ENCODE measurements at places on chromosomes 5 and 9. TPM values are rescaled to one million over a fixed set of nuclear protein-coding genes. Genes with fewer than 3 reads are reported as not detected.

GRCh38 chr5:147743012-147743411, 39.5 kb downstream of the JAKMIP2 start:
- no peaks in the 10 kb centered on the region for H3K36me3 ChIP-seq
- no peaks in the 10 kb centered on the region for H3K27me3 ChIP-seq
- no peak overlapping the region for H3K4me3 ChIP-seq
- no peak overlapping the region for H3K27ac ChIP-seq
- H3K4me1 ChIP-seq, result no peaks in the 10 kb centered on the region
- DNase-seq, result no peak

GRCh38 chr9:109498195-109499092, at the start of gene PTPN3:
Gene PTPN3 (minus strand): TSS chr9:109498307. CDS start chr9:109463434, 34,873 bp downstream.
- no peaks in the 10 kb centered on the region for H3K36me3 ChIP-seq
- H3K27ac ChIP-seq, result no peak within 1 kb of the TSS
- DNase-seq, result peak; percentile 54
- no peaks in the 10 kb centered on the region for H3K27me3 ChIP-seq
- H3K4me3 ChIP-seq, result no peak within 1 kb of the TSS

- no peaks in the 10 kb centered on the region for H3K36me3 ChIP-seq
- H3K4me3 ChIP-seq, result no peak overlapping the region
- no peak overlapping the region for H3K27ac ChIP-seq
- no peaks in the 10 kb centered on the region for H3K4me1 ChIP-seq
- DNase-seq, result no peak
Measured at GRCh38 chr9:110332766-110333165, 4.9 kb downstream of the TXNDC8 start.

- H3K27ac ChIP-seq, result peak overlapping the region; percentile 72
- peaks cover 33% of the 10 kb centered on the region for H3K4me1 ChIP-seq
Measured at GRCh38 chr9:130870491-130871381, 25.9 kb downstream of the QRFP start.

GRCh38 chr9:14645648-14646047, 47.6 kb downstream of the ZDHHC21 start:
- H3K36me3 ChIP-seq, result no peaks in the 10 kb centered on the region
- H3K27ac ChIP-seq, result no peak overlapping the region
- no peak for DNase-seq
- H3K4me1 ChIP-seq, result no peaks in the 10 kb centered on the region
- H3K4me3 ChIP-seq, result no peak overlapping the region

DNA sequence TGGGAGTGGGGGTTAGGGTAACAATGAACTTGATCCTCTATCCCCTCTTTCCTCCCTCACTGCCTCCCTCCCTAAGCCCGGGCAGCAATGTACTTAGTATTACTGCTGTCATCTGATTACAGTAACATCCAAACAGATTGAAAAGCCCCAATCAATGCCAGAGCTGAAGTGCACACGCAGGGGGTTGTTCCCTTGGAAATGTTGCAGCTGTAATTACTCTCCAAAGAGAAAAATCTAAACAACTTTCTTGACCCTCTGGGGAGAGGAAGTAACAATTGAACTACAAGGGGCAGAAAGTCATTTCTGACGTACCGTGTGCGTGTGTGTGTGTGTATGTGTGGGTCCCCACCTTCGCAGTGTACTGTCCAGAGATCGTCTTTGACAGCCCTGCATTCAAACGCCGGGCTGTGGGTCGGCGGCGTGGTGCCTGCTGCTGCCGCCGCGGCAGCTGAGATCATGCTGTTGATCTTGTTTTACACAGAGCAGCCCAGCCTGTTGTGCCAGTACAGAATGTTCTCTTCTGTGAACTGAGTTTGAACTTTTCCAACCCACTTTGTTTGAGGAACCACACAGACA, 66.0 kb upstream of the KLF9 start:
- H3K4me1 ChIP-seq, result peaks cover 66% of the 10 kb centered on the region
- H3K4me3 ChIP-seq, result peak overlapping the region; percentile 8
- DNase-seq, result peak; percentile 93
- no peaks in the 10 kb centered on the region for H3K36me3 ChIP-seq
- peak overlapping the region; percentile 90 for H3K27ac ChIP-seq
- no peaks in the 10 kb centered on the region for H3K27me3 ChIP-seq

GRCh38 chr9:14146201-14146874, 167.6 kb downstream of the NFIB start:
- H3K27me3 ChIP-seq, result no peaks in the 10 kb centered on the region
- no peak overlapping the region for H3K4me3 ChIP-seq

The SPINK6 gene
- total RNA-seq, result not detected

The IFNA13 gene
- not detected for total RNA-seq

The SLC25A46 gene
- total RNA-seq, result 67.2 TPM

The ABCA2 gene
- total RNA-seq, result 56.6 TPM

The SLIT3 gene
- total RNA-seq, result 28.4 TPM
